ENCODE measurements at places on chromosomes 11 and 22. TPM values are rescaled to one million over a fixed set of nuclear protein-coding genes. Genes with fewer than 3 reads are reported as not detected.

The MTNR1B gene
- not detected for total RNA-seq

The FGF19 gene
- total RNA-seq = not detected

- no peak for DNase-seq
These were observed 311.6 kb downstream of the AASDHPPT start for GRCh38 chr11:106389101-106389500.

DNA sequence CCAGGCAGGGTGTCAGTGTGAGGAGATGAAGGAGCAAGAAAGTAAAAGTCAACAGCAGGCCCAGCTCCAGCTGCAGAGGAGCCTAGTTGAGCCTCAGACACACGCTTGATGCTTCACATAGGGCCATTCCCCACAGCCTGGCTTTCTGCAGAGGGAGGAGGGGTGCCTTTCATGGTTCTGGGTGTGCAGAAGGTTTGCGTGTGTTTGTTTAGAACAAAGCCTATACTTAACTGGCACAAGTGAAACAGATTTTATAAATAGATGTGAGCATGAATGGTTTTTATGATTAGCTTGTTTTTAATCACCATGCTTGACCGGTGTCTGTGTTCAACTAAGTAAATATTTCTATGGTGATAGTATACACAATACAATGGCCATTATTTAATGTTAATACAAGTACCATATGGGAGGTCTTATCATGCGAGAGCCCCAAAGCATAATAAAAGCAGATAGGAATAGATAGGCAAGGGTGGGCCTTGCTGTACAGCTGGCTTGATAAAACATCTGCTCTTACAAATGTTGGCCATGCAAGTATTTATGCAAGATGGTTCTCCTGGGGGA is 290.2 kb downstream of the ETS1 start:
- no peak for DNase-seq

- DNase-seq = peak; percentile 38
These were observed 7.5 kb upstream of the SYT8 start for GRCh38 chr11:1827095-1827813.

The ALDH3B2 gene
- total RNA-seq = not detected

All from heart right ventricle (tissue), 16 donors.